ENCODE measurements at places on chromosomes 4 and X.
A peak's percentile ranks its signal among the peaks of the same experiment; 100 is the strongest.

DNA sequence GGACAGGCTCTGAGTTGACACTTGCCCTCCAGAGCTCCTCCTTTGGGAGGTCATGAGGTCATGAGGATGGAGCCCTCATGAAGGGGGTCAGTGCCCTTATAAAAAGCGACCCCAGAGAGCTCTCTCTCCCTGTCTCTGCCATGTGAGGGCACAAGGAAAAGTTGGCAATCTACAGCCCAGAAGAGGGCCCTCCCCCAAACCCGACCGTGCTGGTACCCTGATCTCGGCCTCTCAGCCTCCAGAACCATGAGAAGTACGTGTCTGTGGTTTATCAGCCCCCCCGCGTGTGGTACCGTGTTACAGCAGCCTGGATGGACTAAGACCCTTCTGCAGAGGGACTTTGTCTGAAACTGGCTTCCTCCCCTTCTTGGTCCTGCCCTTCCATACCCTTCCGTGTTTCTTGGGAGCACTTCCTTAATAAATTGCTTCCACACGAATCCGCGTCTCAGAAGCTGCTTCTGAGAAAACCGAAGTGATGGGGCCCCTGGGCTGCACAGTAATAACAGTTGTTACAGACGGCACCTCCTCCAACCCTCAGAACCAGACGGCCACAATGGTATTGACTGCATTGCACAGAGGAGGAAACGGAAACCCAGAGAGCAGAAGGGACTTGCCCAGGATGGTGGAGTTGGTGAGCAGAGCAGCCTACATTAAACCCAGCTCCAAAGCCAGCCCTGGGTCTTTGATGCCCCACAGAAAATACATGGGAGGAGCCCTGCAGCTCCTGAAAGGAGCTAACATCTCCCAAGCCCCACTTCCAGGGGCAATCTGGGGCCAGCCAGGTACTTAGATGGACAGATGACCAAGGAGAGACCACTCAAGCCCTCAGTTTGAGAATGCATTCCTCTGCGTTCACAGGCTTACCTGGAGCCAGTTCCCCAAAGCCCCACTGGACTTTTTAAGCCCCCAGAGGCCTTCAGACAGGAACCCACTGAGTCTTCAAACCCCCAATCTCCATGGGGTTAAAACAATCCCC lies 242.7 kb downstream of the BCOR start:
- no peak for DNase-seq

DNA sequence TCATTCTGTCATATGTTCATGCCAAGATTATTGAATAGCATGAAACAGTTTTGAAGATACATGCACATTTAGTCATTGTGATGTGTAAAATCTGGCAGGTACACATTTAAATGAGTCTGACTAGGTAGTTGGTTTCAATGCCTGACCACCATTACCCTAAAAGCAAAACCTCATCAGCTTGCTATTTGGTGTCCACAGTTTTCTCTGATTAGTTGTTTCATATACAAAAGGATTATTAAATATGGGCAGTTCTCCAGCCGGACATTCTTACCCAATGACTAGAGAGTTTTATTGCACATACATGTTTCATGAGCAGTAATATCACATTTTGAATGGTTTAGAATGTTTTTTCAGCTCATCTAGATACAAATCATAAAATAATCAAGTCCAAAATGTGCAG lies 23.7 kb downstream of the DCHS2 start:
- DNase-seq: no peak

GRCh38 chr4:84362896-84363655 lies 136.0 kb downstream of the NKX6-1 start:
- no peak for DNase-seq

DNA sequence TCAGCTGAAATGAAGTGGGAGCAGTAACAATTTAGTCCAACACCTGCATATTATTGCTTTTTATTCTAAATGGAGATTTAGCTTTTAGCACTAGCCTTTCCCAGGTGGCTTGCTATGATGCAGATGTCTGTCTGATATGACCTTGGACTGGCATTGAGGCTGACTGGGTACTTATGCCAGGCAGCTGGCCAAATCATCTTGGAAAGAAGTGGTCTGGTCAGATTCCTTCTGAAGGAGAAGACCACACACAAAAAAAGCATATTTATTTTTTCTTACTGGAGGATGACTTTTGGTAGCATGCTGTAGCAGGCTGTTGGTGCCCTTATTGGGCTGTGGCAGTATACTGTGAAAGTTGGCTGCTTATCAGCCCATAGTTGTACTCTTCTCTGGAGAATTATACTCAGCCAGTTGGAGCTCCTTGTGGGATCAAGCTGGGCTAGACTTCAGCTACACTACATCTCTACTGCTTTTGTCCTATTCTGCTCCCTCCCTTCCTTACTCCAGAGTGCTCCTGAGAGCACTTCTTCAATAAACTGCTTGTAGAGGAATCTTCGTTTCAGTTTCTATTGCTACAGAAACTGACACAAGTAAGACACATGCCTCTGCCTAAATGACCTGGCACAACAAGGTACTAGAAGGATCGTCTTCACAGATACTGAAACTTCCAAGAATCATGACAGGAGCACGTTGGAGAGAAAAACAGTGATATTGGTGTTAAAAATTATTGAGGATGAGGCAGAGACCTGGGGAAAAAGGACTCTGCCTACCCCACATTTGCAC lies 196.8 kb upstream of the RPS6KA3 start:
- DNase-seq: no peak

DNA sequence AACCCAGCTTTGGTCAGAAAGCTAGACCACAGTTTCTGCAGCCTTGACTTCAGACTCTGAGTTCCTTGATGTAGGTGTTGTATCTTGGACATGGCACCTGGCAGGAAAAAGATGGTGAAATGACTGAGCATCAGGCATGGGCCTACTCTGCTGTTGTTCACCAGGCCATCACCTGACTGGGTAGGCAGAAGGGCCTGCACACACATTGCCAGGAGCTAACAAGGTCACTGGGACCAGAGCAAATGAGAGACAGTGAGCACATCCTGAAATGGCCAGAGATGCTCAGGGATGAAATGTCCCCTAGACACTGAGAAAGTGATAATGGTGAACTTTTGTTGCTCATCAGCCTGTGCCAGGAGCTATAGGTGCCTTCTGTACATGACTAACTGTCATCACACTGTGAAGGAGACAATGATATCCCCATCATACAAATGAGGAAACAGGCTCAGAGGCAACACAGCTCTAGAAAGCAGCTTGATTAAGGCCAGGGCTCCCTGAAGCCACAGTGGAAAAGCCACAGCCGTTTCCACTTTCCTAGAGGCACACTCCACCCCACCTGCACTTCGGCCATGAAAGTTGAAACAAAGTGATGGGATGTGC lies 128.3 kb downstream of the TSPAN5 start:
- DNase-seq: no peak

GRCh38 chrX:97563531-97564133 lies 679.9 kb downstream of the RPA4 start:
- no peak for DNase-seq

DNA sequence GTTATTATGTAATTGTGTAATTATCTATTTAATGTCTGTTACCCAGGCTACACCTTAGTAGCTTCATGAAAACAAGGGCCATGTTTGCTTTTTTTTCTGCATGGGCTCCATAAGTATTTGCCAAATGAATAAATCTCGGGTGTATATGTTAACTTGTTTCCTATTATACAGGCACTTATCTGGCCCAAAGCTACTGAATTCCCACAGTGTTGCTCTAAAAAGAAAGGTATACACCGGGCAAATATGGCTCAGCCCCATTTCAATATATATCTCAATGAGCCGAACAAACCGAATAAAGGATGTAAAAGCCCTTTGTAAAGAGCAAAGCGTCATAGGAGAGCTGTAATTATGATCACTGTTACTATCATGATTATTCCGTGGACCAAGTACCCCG lies 767 bp downstream of the PAQR3 start:
- DNase-seq: no peak

GRCh38 chrX:153863251-153863991 lies 22.6 kb downstream of the L1CAM start:
- no peak for DNase-seq

- peak; percentile 6 for DNase-seq
Observed at GRCh38 chr4:16140879-16141249, 57.0 kb upstream of the PROM1 start.

DNA sequence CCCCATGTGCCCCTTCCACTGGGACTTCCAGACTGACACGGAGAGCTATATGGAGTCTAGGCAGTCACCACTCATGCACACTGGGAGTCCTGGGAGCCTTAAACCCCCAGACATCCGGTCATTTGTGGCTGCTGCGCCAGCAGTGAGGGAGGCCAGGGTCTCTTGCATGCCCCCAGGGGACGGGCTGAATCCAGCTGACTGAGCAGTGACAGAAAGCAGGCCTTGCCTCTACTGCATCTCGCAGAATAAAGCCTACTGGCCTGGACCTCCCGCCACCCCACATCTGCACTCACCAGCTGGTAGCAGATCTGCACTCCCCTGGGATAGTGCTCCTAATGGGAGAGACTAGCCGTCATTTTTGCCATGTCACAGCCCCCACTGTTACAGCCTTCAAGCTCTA lies 1234.2 kb downstream of the FAM133A start:
- DNase-seq: no peak

DNA sequence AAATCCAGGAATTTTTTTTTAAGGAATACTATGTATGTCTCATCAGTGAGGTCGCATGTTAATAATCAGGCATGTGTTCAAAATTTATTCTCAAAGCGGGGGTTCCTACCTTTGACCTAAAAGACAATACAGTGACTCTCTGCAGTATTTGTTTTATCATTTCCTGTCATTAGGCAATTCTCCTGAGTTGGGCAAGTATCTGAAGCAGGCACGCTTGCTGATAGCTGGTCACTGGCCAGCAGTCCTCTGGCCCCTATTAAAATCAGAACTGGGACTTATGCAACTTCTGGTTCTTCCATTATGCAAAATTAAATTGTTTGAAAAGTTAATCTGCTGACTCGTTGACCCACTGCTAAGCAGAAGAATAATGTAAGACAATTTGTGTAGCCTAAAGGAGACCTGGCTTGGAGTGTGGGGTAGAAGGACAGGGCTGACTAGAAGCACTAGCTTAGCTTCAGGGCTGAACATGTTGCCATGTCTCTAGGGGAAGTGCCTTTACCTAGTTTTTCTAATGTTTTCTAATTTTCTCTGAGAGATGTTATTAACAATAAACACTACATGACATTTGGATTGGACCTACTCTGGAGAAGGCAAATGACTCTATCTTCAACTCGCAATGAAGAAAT lies 36.0 kb upstream of the GABRA2 start:
- DNase-seq: no peak

DNA sequence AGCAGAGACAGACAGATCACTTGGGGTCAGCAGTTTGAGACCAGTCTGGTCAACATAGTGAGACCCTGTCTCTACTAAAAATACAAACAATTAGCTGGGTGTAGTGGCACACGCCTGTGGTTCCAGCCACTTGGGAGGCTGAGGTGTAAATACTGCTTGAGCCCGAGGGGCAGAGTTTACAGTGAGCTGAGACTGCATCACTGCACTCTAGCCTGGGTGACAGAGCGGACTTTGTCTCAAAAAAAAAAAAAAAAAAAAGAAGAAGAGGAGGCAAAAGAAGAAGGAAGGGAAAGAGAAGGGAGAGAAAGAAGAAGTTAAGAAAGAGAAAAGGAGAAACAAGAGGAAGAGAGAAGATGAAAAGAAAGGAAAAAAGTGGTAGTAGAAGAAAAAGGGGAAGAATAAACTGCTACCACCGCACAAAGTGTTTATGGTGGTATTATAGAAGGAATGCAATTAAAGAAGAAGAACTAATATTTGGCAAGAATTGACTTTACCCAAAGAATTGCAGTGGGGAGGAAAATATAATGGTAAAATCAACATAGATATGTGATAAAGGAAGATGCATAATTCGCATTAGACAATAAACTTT lies 19.6 kb upstream of the NSUN7 start:
- no peak for DNase-seq

DNA sequence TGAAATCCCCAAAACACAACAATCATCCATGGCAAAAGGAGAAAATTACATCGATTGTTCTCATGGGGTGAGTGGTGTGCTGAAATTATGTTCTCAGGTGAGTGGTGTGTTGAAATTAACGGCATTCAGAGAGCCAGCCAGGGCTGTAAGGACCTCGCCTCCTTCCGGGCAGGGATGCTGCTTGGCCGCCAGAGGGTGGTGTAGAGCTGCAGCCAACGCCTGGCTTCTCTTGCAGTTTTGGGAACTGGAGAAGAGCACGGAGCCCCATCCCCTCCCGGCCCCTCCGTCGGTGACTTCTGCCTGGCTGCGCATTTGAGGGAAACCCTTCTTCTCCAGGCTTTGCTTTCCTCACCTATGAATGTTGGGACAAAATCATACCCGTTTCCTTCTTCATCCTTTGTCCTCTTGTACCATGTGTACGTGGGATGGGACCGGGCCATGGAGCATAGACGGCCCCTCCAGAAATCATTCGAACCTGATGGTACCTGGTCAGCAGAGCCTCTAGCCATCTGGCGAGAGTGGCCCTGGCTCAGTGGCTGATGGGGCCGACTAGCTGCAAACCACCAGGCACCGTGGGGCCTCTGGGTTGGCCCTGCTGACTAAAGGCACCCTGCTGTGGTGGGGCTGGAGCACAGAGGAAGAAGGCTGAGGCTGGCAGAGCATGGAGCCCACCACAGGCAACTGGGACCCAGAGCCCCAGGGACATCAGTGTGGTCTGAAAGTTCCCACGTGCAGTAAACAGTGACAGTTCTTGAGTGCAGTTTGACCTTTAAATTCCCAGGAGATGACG lies 28.4 kb downstream of the TRMT44 start:
- peak; percentile 70 for DNase-seq

DNA sequence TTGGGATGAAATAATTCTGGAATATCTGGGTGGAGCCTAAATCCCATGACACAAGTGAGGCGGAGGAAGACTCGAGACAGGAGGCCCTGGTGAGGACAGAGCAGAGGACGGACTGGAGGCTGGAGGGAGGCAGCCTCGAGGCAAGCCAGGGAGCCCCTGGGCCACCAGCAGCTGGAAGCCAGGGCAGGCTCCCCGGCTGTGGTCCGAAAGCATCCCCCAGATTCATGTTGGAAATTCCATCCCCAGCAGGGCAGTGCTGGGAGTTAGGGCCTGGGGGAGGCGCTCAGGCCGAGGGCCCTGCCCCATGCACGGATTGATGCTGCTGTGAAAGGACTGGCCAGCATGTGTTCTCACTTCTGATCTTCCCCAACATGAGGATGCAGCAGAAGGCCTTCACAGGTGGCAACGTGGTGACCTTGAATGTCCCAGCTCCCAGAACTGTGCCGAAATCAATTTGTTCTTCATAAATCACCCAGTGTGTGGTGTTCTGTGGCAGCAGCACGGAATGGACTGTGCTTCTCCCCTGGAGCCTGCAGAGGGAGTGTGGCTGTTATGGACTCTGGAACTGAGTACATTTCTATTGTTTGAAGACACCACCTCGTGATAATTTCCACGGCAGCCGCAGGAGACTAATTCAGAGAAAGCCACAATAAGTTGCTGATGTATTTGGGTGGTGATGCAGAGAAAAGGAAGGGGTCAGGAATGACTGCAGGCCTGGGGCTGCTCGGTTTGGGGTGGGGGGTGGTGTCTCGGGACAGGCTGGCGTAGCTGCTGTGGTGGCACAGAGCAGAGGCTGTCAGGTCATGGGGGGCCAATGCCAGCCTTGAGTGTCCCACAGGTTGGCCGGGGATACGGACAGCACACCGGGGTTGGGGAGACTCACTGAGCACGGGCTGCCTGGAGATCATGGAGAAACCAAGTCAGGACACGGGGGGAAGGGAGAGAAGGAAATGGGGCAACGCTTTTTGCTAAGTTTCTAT lies 56.9 kb downstream of the PCGF3 start:
- DNase-seq: no peak

Measured in NCI-H526 (cell line).